ENCODE measurements at places on chromosomes 7 and 10.

DNA sequence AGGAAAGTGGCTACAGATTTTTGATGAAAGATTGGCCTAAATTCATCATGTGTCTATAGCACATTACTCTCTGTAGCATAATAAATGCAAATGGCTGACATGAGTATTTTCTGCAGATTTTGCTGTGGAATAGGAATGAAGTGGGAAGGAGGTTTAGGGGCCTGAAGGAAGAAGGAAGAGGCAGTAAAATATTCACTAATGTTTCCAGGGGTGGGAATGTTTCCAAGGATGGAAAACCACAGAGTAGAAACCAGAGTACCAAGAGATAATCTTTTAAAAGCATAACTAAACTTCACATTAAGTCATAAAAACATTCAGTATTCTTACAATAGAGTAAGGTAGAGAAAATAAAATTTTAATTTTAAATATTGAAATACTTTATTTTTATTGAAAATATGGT, 267.8 kb downstream of the BICC1 start:
- peak; percentile 67 for DNase-seq

DNA sequence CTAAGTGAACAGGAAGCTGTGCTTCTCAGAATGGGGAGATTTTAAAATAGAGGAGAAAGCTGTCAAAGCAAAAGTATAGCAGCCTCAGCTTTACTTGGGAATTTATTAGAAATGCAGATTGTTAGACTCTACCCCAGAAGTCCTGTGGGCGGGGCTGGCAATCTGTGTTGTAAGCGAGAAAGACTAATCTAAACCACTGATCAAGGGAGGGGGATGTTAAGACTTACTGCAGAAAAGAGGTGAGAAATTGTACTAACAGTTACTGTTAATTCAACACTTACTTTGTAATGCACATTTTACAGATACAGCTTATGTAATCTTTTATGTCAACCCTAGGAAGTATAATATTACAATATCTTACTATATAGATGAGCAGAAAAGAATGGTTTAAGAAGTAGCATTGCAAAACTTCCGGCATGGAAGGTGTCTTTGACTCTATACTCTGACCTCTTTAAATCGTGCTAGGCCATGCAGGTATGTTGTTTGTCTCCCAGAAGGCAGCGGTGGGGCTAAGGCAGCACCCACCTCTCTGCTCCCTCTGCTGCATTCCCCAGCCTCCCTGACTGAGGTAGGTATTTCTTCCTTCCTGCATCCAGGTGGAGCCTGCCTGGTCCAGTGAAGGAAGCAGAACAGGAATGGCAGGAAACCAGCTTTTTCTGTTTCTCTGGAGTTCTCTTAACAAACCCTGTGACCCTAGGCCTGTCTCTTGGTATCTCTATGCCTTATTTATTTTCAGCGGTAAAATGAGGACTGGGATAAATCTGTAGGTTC, 462.2 kb downstream of the AUTS2 start:
- no peak for DNase-seq

- DNase-seq, result peak; percentile 89
These were observed 191.8 kb upstream of the CXCL12 start for GRCh38 chr10:44576702-44577191.

GRCh38 chr10:105879401-105879800, 1238.3 kb downstream of the SORCS3 start:
- no peak for DNase-seq

- DNase-seq, result peak; percentile 69
These were observed 121.6 kb downstream of the CREB5 start for GRCh38 chr7:28533731-28534531.

DNA sequence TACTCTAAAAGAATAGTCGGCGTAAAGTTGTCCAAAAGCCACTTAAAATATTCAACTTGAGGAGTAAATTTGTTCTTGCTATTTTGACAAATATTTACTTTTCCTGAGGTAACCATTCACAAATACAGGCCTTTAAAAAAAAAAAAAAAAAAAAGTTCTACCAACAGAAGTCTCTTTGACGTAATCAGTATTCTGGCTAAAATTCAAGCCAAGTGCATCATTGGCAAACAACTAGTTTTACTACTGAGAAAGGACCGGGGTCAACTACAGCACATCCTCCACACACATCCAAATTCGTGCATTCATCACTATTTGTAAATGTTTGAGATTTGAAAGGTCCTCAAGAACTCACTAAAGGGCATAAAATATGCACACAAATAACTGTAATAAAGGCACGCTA, 2.0 kb downstream of the OAT start:
- peak; percentile 48 for DNase-seq

- DNase-seq, result no peak
These were observed 1.7 kb downstream of the CROT start for GRCh38 chr7:87347207-87347606.

GRCh38 chr7:75943864-75944263, 28.9 kb downstream of the POR start:
- DNase-seq, result no peak

DNA sequence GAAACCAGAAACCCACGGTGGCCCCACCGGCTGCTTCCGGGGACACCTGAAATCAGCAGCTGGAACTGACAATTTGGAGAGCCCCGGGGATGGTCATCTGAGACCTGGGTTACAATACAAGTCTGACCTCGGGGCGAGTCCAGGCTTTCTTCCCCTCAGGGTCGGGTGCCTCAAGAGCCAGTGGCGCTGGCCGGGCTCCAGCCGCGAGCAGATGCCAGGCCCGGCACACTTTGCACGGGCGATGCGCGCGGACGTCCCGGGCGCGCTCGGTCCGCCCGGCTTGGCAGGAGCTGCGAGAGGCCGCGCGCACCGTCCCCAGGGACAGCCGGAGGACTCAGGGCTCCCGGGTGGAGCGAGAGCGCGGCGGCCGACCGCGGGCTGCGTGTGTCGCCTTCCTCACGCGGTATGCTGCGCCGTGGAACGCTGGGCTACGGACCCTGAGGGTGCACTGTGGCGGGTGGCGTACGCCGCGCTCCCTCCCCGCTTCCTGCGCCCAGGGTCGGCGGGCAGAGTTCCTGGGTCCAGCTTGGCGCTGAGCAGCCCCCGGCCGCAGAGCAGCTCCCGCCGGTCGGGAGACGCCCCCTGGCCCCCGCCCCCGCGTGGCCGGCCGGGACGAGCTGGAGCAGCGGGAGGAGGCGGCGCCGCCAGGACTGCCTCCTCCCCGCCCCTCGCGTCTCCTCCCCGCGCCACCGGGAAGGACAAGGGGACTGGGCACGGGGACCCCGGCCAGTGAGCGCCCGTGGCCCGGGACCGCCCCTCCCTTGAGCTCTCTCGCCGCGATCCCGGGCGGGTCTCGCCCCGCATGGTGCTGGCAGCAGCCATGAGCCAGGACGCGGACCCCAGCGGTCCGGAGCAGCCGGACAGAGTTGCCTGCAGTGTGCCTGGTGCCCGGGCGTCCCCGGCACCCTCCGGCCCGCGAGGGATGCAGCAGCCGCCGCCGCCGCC, at the start of gene RBM20:
Gene RBM20, plus strand, starts transcription at position 684 of the 945 bp plus-strand sequence. Its CDS starts 119 bp downstream, at position 803.
- peak; percentile 31 for DNase-seq

DNA sequence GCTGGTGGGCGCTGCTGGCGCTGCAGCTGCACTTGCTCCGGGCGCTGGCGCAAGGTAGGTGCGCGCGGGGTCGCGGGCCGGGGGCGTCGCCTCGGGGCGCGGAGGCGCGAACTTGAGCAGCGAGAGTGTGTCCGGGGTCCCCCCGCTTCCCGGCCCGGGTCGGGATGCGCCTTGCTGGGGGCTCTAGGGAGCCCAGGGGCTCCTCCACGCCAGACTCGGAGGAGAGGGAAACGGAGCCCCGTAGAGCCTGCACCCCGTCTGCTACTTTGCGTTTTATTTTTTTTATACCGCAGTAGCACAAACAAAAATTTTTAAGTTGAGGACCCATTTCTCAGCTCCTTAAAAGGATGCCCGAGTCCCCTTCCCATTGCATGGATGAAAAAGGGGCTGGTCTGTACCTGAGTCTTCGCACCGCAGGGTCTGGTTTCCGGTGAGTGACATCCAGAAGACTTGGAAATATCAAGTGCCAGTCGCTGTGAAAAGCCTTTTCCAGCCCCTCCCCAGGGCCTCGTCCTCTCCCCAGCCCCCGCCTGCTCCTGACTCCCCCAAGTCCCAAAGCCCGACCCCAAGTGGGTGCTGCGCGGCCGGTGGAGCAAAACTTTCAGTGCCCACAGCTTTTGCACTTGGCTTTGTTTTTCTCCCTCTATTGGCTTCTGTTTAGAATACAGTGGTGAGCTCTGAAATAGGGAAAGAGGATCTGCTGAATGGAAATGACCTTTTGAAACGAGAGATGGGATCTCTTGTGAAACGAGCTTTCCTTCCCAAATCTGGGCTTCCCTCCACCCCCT, 973 bp downstream of the SDK1 start:
- peak; percentile 68 for DNase-seq

DNA sequence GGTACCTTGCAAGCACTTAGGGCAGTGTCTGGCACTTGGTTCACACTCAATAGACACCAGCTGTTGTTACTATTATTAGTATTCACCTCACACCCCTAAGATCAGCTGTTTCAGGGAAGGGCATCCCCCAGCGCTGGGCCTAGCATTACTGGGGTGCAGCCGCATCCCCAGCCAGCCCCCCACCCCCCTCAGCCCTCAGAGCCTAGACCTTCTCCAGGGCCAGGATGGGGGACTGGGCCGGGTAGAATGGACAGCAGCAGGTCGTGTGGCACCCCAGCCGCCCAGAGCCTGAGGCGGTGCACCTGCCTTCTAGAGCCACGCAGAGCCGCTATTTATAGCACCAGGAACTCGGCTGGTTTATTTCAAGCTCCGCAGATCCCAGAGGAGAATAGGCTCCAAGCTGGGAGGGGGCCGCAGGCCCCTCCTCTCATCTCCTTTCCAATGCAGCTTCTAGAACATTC, 60.5 kb downstream of the GTF2IRD1 start:
- DNase-seq, result no peak

- no peak for DNase-seq
These were observed 54.7 kb upstream of the EGR2 start for GRCh38 chr10:62870866-62871265.

GRCh38 chr7:26309089-26309488, 17.4 kb downstream of the SNX10 start:
- DNase-seq, result peak; percentile 43

DNA sequence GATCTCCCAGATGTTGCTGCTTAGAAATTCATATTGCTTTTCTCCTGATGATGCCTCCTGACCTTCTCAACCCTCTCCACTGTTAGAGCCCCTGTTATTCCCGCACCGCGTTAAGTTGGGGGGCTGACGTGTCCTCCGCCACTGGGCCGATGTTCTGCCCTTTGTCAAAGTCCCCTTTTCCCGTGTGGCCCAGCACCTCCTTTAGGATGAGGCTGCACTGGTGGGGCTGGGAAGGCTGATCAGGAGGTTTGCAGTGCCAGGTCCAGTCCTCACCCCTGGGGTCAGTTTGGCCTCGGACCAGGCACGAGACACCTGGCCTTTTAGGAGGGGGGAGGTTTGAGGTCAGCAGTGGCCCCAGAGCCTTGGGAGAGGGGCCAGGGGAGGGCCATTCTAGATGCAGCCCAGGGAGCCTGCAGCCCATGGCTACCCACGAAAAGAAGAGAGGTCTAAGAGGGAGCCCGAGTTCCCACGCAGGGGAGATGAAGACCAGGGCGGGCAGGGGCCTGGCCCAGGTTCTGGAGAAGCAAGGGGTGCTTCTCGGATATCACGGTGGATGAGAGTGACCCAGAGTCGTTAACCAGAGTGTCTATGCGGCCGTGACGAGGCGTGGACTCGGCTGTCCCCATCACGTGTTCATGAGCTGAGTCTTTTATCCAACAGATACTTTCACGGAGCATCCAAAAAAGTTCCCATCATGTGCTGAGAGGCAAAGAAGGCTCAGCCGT, 150.4 kb downstream of the DNAJB6 start:
- DNase-seq, result no peak

GRCh38 chr7:28558236-28558635, 145.9 kb downstream of the CREB5 start:
- no peak for DNase-seq

DNA sequence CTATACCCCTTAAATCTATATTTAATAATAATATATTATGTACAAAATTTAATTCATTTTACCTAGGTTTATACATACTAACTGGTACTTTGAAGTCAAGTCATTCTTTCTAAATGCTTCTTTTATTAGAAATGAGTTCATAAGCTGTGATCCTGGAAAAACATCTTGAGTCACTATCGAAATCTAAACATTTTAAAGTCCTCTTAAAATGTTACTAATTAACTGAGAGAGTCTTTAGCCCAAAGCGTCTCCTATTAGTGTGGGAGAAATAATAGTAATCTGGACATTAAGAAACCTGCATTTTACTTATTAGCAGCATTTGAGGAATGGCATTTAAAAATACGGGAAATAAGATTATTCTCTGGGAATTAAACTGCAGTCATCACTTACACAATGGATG, 142.7 kb downstream of the CTNNA3 start:
- DNase-seq, result no peak

DNA sequence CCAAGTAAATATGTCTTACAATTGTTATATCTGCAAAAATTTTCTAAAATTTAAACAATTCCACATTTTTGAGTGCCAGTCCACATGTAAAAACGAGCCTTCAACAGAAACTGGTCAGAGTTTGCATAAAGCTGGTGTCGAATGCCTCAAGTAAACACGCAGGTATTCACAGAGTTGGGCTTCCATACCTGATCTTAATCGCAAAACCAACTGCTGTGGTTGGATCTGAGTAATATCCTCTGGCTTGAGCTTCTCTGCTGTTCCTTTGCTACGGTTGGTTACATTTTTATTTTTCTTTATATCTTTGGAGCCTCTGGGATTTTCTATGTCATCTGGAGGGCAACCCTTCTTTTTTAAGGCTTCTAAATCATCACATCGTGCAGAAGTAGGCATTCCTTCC, 28.4 kb downstream of the ITGB1 start:
- no peak for DNase-seq

- no peak for DNase-seq
These were observed 628.9 kb downstream of the TNS3 start for GRCh38 chr7:46953008-46953407.

- peak; percentile 11 for DNase-seq
These were observed 416.5 kb downstream of the MAGI2 start for GRCh38 chr7:79037001-79037400.

- no peak for DNase-seq
These were observed 3.5 kb downstream of the MNX1 start for GRCh38 chr7:157006829-157007469.

- no peak for DNase-seq
These were observed 36.8 kb downstream of the CADPS2 start for GRCh38 chr7:122849322-122849956.

DNA sequence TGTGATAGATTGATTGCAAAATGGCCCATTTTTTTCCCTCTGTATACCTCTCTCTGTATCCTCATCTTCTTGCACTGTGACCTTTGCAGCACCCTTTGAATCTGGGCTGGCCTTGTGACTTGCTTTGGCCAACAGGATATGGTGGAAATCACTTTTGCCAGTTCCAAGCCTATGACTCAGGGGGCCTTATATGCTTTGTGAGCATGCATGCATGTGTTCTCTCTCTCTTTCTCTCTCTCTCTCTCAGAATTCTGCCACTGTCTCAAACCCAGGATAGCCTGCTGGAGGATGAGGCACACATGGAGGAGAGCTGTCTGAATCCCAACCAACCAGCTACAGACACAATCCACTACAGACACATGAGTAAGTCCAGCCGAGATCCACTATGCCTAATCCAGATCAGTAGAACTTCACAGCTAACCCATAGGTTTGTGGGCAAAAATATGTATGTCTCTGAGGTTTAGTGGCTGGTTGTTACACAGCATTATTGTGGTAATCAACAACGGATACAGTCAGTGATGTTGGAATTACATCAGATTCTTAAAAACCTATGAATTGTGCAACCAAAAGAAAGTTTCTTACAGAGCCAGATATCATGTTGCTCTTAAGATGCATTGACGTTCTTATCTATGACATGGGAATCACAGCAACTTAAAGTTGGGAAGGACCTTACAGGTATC, 41.8 kb upstream of the ABCB4 start:
- DNase-seq, result no peak

All from umbilical cord (tissue), 2 donors.